ENCODE measurements at places on chromosomes 3 and 15. TPM values are rescaled to one million over a fixed set of nuclear protein-coding genes. Genes with fewer than 3 reads are reported as not detected.

The BUB1B gene
- total RNA-seq = 120 TPM

The DUOXA2 gene
- not detected for total RNA-seq

The LRRC31 gene
- 57.6 TPM for total RNA-seq

The CFAP100 gene
- not detected for total RNA-seq

The PLA2G4E gene
- total RNA-seq = not detected

The LTK gene
- total RNA-seq = 26.3 TPM

The TTLL13 gene
- not detected for total RNA-seq

Data from Peyer's patch (tissue), 4 donors.